Stimulated activated CD4-positive, alpha-beta T cell treated with anti-CD3 and anti-CD28 coated beads, Interleukin-15, amount 100 ng/mL, for 1 hour (primary cell): ENCODE measurements at places on chromosomes 1 and 21.

DNA sequence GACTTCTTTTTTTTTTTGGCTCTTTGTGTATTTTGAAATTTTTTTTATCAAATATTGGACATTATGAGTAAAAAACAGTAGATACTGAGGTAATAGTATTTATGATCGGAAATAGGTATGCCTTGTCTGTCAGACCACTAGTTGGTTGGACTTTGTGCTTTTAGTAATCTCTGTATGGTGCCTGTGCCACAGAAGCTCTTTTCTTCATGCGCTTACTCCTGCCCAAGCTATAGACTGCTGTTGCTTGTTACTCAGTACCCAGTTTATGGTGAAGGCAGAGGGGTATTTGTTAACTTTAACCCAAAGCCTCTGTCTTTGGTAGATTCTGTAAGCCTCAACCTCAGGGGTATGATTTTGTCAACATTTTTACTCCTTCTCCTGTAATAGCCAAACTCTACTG lies 8.6 kb downstream of the SLC30A7 start:
- no peak for DNase-seq

DNA sequence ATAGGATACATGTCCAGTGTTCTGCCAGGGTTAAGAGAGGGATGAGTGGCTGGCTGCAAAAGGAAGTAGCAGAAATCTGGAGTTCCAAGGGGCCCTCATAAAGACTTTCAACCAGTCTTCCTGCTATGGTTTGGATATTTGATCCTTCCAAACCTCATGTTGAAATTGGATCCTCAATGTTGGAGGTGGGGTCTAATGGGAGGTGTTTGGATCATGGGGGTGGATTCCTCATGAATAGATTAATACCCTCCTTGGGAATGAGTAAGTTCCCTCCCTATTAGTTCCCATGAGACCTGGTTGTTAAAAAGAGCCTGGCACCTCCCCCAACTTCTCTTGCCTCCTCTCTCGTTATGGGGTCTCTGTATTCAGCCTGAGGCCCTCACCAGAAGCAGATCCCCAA lies 10.1 kb upstream of the GNG12 start:
- no peak for DNase-seq

GRCh38 chr1:12669529-12670068 lies 25.7 kb downstream of the AADACL4 start:
- DNase-seq: no peak

GRCh38 chr21:28253961-28254360 lies 738.7 kb downstream of the LTN1 start:
- DNase-seq: no peak

- DNase-seq: no peak
Measured at GRCh38 chr21:33369586-33369985, 33.6 kb upstream of the IFNGR2 start.
